ENCODE measurements at places on chromosomes 3 and 15.

GRCh38 chr3:18526667-18527066 lies 101.5 kb upstream of the SATB1 start:
- no peak for DNase-seq

DNA sequence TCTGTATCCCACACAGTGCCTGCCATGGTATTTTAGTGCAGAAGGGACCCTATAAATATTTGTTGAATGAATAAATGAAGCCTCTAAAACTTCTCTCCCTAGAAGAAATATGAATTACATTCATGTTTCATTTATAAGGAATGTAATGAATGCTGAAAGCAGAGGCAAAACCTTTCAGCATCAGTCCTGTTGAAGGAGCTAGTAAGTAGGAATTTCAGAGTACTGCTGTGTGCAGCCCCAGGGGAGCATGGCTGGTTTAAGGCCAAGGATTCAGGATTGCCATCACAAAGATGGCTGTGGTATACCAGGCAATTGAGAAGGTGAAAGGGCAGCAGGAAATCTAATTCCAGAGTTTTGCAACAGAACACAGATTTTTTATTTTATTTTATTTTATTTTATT lies 1131.4 kb downstream of the IGSF11 start:
- DNase-seq, result no peak

GRCh38 chr3:184466413-184466960 lies 86.6 kb downstream of the CHRD start:
- no peak for DNase-seq

GRCh38 chr15:68818066-68818768 lies 2.5 kb downstream of the ANP32A start:
- DNase-seq, result peak; percentile 69

DNA sequence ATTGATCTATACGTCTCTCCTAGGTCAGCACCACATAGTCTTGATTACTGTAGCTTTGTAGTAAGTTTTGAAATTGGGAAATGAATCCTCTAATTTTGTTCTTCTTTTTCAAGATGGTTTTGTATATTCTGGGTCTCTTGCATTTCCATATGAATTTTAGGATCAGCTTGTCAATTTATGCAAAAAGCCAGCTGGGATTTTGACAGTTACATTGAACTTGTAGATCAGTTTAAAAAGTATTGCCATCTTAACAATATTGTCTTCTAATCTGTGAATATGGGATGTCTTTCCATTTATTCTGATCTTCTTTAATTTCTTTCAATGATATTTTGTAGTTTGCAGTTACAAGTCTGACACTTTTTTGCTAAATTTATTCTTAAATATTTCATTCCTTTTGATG lies 5.6 kb upstream of the PRR23E start:
- DNase-seq, result no peak

DNA sequence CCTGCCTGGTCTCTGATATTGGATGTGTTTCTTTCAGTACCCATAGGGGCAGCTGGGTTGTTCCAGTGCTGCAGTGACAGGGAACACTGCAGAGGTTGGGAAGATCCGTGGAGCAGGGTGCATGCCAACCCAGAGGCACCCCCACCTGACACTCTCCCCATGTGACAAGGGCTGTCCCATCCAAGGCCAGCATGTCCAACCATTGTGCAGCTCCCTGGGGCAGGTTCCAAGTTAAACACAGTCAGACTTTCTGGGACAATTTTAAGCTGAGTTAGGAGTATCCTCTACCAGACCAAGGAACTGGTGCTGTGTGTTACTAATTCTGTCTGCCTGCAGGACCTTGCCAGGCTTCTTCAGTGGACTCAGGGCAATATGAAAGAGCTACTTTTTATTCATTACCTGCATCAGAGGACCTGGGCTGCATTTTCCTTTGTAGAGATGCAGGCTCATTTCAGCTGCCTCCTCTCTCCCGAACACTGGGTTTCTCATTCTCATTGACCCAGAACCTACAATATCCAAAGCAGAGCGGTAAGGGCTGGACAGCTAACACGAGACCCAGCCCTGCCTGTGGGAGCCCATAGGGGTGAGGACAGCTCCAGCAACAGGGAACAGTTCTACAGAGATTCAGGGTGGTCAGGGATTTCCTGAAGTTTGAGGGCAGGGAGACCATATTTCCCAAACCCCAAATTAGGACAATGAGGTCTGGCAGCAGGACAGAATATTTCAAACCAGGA lies 72.7 kb downstream of the SPSB4 start:
- no peak for DNase-seq

- DNase-seq, result no peak
These were observed 3.2 kb downstream of the CTDSPL start for GRCh38 chr3:37864904-37865303.

DNA sequence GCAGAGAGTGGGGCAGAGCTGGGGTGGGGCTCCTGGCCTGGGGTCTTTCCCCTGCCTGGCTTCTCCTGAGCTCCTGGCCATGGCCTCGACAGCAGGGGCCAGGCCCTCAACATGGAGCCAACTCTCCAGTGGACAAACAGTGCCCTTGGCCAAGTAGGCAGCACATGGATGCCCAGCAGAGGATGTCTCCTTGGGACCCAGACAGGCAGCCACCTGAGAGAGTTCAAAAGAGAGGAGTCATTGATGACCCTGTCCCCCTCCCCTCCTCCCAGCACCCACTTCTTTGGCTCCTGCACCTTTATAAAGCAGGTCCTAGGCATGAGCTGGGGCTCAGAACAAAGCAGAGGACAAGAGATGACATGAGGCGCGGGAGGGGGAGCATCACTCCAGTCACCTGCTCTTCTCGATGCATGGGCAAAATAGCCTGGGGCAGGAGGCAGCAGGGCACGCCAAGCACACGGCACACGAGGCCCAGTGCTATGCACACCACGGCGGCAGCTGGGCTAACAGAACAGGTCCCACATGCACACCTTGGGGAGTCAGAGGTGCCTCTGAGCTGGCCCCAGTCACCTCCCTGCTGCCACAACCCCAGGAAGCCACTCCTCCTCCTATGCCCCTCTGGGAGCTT lies 27.4 kb downstream of the SHISA5 start:
- DNase-seq, result no peak

GRCh38 chr15:63597038-63597790 lies at the start of gene FBXL22:
Gene FBXL22, plus strand, starts transcription at chr15:63597387. Its CDS starts 6 bp downstream, at chr15:63597393.
- DNase-seq, result no peak

DNA sequence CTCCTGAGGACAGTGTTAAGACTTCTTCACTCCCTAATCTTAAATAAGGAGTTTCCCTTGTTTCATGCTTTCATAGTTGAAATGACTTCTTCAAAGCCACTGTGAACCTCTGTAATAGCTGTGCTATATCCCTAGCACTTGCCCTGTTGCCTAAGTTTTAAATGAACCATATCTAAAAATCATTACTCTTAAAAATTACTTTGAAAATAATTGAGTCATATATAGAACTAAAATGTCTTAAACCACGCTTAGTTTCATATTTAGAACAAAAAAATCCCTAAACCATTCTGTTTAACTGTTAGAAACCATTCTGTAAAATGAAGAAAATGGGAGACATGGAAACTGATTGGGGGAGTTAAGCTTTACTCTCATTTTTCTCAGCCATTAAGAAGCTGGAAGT lies 29.8 kb downstream of the DNAJC19 start:
- no peak for DNase-seq

- DNase-seq, result no peak
These were observed 49.1 kb downstream of the CCNL1 start for GRCh38 chr3:157110761-157111278.

GRCh38 chr3:148319161-148319915 lies 378.4 kb upstream of the AGTR1 start:
- DNase-seq, result no peak

GRCh38 chr3:166472015-166472414 lies 634.8 kb upstream of the BCHE start:
- DNase-seq, result no peak

- no peak for DNase-seq
These were observed 610.8 kb downstream of the NTRK3 start for GRCh38 chr15:87645723-87646122.

- DNase-seq, result no peak
These were observed 340.0 kb downstream of the VPS13C start for GRCh38 chr15:61720197-61720704.

DNA sequence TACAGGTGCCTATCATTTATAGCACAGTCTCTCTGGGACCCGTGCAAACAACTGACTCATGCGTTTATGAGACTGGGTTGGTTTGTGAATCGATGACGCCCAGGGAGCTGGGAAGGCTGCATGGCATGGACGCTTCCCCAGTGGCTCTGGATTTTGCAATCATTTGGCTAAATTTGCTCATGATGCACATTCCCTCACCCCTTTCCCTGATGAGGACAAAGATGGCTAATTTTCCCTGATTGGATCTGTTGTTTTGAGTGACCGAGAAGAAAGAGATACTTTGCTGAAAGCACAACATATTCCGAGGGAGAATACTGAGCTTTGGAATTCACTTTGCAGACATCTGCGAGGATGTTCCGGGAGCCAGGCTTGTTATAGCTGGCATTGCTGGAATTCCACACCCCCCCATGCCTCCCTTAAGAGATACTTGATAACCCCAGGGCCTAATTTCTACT lies 51.1 kb downstream of the CGNL1 start:
- no peak for DNase-seq

DNA sequence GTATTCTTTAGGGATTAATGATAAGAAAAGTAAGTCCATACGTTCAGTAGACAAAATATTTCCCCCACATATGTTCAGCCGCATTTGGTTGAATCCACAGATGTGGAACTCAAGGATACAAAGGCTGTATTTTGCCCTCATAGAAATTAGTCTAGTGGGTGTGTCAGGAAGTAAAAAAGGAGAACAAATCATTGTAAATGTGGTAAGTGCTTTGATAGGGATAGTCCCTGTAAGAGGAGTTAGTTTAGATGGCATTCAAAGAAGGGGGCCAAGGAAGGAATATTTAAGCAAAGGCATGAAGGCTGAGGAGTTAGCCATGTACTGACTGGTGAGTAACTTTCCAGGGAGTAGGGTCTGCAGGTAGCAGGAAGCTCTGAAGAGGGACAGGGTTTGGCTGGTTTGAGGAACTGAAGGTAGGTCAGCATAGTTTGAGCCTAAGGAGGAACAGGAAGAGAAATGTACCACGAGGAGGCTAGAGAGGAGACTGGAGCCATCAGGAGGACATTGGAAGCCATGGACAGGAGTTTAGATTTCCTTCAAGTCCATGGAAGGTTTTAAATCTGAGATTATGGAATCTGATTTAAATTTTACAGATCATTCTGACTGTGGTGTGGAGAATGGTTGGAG lies 98.8 kb downstream of the MME start:
- DNase-seq, result no peak

DNA sequence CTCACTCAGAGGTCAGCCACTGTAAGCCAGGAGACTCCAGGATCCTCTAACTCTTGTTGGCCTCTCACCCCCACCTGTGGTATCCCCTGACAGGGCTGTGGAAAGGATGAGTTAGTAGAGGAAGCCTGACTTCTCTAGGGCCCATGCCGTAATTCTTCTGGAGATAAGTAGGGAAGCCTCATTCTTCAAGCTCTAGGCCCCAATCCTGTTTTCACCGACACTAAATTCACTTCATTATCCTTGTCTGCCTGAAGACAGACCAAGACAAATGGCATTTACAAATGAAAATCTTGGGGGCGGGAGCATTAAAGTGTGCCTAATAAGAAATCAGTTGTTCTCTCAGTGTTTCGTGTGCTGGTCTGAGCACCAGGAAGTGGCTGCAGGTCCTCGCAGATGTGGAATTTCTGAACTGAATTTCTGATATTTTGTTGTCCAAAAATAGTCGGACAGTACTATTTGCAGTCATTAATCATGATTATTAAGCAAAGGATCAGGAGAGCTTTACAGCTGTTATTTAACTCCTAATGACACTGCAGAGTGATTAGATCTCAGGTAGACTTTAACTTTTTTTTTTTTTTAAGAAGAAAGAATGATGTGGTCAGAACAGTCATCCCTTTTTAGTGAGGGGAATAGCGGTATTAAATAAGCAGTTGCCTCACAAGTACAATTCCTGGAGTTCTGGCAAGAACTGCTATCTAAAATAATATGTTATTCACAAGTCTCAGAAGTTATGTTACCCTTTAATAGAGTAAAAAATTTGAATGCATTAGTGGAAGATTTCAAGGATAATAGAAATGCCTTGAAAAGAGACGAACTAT lies 58.4 kb downstream of the RBMS3 start:
- no peak for DNase-seq

DNA sequence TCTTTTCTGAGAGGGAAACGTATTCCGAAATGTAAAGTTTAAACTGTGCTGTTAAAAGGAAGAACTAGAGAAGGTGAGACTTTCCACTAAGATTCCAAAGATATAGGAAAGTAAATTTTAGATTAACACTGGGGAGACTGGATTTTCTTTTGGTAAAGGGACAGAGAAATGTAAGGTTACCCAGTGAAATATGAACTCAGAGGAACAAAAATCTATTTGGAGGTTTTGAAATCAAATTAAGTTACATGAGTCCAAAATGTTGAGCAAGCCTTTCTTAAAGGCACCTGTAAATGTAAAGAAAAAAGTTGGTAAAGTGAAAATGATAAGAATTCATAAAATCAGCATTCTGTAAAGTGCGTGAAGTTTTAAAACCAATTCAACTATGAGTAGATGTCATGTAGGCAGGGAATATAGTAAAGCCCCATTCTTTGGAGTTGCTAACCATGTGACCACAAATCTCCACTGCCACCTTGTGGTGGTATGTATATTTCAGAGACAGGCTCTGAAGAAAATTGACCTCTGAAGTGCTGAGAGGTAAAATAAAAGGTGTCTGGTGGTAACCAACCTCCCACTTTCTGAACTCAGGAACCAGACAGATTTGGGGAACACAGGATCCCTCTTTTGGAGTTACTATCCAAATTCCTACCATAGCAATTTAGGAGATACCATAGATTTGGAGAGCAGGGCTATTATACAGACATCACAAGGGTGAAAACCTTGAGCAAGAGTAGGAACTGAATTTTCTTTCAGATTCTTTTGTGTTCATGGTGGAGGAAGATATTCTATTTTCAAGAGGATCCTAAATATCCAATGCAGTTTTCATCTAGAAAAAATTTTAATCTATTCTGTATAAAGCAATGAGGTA lies 215.3 kb downstream of the ROBO2 start:
- DNase-seq, result peak; percentile 5

- DNase-seq, result no peak
These were observed 768.5 kb upstream of the CFAP20DC start for GRCh38 chr3:59818033-59818918.

- DNase-seq, result no peak
These were observed 999.0 kb downstream of the TUSC7 start for GRCh38 chr3:117708601-117709000.

- no peak for DNase-seq
These were observed 18.3 kb upstream of the SYN2 start for GRCh38 chr3:11985866-11986265.

DNA sequence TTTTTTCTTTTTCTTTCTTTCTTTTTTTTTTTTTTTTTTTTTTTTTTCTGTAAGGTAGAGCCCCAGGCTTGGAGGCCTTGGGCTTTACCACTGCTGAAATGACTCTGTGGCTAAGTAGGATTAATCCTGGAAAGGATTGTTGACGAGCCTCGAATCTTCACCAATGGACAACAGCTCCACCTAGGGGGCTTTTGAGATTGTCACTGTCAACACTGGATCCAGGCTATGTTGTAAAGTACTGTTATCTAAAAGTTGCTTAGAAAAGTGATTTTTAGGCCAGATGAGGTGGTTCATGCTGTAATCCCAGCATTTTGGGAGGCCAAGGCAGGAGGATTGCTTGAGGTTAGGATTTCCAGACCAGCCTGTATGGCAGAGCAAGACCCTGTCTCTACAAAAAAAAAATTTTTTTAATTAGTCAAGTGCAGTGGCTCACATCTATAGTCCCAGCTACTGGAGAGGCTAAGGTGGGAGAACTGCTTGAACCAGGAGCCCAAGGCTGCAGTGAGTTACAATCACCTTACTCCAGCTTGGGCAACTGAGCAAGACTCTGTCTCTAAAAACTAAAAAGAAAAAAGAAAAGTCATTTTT lies 41.6 kb downstream of the KLHL18 start:
- peak; percentile 71 for DNase-seq

- DNase-seq, result no peak
These were observed 10.8 kb downstream of the GATA2 start for GRCh38 chr3:128482175-128482574.
